ENCODE measurements at places on chromosomes 5 and 9. TPM values are rescaled to one million over a fixed set of nuclear protein-coding genes. Genes with fewer than 3 reads are reported as not detected.

DNA sequence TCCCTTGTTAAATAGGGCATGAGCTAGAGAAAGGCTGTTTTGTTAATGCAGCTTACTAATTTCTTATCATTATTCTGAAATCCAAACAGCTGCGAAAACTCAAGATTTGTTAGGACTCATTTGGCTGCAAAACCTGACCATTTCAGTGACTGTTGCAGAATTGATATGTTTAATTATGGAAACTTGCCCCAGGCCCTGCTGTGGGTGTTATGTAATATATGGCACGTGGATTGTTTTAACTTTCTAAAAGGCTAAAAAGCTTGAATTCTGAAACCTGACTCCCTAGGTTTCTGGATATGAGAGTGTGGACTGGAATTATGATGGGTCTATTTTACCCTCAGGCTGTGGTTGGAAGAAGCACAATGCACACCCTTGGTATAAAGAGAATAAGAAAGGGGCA is 4.4 kb downstream of the IL9 start:
- no peak for DNase-seq

FBP2 gene
- polyA plus RNA-seq = not detected

TGFBI gene
- 77.4 TPM for polyA plus RNA-seq

- no peak for DNase-seq
These were observed 21.7 kb downstream of the ERGIC1 start for GRCh38 chr5:172855597-172856292.

CD14 gene
- polyA plus RNA-seq = 0.11 TPM

RMRP gene
- 2.0 TPM for polyA plus RNA-seq

DNA sequence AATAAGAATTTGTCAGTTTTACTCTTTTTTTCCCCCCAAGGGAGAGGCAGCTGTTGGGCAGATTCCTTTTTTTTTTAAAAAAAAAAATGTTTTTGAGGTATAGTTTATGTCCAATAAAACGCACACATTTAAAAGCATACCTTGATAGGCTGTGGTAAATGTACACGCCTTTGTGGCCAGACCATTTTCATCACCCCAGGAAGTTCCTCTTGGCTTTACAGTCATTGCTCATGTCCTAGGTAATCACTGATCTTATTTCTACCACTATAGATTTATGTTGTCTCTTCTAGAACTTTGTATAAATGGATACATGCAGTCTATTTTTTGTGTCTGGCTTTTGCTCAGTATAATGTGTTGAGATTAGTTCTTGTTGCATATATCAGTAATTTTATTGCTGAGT is 9.8 kb downstream of the SUB1 start:
- DNase-seq = no peak

DNA sequence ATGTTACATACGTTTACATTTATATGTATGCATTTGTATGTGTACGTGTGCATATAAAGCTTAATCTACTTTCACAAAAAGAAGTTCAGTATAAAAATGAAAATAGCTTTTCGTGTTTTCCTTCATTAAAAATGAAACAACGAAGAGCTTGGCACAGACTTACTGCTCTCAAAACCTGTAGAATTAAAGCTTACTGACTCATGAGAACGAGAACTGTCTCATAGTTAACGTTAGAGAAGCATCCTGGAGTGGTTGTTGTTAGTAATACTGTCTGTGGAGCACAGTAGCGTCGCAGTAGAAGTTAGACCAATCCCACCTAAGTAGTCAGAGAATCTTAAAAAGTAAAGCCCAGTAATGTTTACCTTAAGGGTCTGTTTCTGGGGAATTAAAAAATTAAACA is 1.3 kb downstream of the MAT2B start:
- DNase-seq = peak; percentile 42

- DNase-seq = no peak
These were observed 105.8 kb downstream of the LIFR start for GRCh38 chr5:38450627-38451026.

DNA sequence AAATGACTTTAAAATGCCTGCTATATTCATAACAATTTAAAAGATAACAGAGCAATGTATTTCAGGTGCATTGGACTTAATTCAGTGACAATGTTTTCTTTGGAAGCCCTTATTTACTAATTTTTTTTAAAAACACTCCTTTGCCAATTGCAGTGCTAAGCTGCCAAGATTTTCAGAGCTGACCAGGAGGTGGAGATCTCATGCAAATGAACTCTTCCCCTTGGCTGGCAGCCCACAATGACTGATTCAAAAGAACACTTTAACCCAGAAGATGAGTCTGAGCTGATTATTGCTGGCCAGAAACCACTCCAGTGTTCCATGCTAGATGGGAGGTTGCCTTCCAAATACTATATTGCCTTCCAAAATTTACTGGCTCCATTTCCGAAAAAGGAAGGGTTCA is 128.3 kb upstream of the CCNH start:
- peak; percentile 34 for DNase-seq

- DNase-seq = no peak
These were observed 22.4 kb downstream of the MAP1B start for GRCh38 chr5:72129725-72130124.

FBXL7 gene
- polyA plus RNA-seq = 2.6 TPM

LMX1B gene
- 0.95 TPM for polyA plus RNA-seq

RASGRF2 gene
- not detected for polyA plus RNA-seq

- DNase-seq = no peak
These were observed 6.3 kb upstream of the ENG start for GRCh38 chr9:127860779-127861178.
